ENCODE measurements at places on chromosomes 5 and 9. TPM values are rescaled to one million over a fixed set of nuclear protein-coding genes. Genes with fewer than 3 reads are reported as not detected.

- DNase-seq: no peak
Observed at GRCh38 chr9:115220319-115221005, 102.5 kb upstream of the TNC start.

GRCh38 chr9:137670391-137671195, 51.8 kb downstream of the EHMT1 start:
- DNase-seq: peak; percentile 61

DNA sequence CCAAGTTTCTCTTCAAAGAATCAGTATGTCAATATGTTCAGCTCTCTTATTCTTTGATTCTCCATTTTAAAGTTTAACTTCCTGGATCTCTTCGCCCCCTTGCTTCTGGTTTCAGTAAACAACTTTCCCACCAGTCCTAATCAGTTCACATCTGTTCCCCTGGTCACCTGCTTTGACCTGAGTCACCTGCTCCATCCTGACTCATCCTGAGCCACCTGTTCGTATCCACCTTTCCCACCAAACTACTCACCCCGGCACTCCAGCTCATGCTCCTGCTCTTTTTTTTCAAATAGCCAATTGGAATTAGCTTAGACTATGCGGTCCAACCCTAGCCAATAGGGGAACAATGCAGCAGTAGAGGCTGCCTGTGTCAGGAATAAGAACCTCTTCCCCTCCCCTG, 23.6 kb upstream of the CSF1R start:
- DNase-seq: peak; percentile 59

GRCh38 chr5:29719171-29719570, 1474.3 kb upstream of the CDH6 start:
- no peak for DNase-seq

GRCh38 chr5:39896706-39897105, 471.9 kb upstream of the DAB2 start:
- DNase-seq: no peak

GRCh38 chr5:103612545-103612944, 50.0 kb upstream of the NUDT12 start:
- DNase-seq: no peak

DNA sequence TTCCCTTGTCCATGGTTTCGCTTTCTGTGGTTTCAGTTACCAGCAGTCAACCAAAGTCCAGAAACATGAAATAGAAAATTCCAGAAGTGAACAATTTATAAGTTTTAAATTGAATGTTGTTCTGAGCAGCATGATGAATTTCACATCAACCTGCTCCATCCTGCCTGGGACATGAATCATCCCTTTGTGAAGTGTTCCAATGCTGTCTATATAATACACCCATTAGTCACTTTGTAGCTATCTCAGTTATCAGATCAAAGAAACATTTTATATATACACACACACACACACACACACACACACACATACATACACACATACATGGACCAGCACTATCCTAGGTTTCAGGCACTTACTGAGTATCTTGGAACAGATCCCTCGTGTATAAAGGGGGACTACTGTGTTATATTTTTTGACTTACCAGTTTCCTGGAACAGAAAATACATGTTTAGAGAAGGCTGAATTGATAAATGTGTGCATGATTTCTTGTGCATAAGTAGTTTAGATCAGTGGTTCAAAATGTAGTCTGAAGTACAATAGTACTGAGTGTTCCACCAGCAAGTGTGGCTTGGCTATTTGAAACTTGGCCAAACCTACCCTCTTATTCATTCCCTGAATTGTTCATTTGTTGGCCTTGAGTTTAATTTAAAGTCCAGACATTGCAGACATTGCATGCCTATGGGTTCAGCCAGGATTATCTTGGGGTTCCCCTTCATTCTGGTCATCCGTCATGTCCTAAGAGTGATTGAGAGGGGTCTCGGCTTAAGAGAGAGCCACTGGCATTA, 510.0 kb downstream of the GADD45G start:
- no peak for DNase-seq

- peak; percentile 65 for DNase-seq
Observed at GRCh38 chr9:119284118-119284517, 85.1 kb downstream of the BRINP1 start.

DNA sequence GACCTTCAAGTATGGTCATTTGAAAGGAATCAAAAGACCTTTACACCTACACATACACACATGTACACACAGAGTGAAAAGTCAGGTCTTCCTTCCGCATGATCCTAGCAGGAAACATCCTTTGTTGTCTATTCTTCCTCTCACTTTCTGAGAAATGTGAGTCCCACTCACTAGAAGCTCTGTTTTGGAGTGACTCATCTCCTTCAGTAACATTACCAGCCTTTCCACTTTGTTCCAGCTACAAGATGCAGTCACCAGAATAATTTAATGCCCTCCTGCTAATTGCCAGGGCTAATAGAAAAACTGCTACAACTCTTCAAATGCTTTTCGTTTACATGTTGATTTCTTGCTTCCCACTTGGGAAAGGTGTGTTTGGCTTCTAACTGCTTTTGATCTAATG, 417.3 kb downstream of the RASEF start:
- no peak for DNase-seq

- no peak for DNase-seq
Observed at GRCh38 chr5:162939991-162940390, 497.4 kb upstream of the CCNG1 start.

DNA sequence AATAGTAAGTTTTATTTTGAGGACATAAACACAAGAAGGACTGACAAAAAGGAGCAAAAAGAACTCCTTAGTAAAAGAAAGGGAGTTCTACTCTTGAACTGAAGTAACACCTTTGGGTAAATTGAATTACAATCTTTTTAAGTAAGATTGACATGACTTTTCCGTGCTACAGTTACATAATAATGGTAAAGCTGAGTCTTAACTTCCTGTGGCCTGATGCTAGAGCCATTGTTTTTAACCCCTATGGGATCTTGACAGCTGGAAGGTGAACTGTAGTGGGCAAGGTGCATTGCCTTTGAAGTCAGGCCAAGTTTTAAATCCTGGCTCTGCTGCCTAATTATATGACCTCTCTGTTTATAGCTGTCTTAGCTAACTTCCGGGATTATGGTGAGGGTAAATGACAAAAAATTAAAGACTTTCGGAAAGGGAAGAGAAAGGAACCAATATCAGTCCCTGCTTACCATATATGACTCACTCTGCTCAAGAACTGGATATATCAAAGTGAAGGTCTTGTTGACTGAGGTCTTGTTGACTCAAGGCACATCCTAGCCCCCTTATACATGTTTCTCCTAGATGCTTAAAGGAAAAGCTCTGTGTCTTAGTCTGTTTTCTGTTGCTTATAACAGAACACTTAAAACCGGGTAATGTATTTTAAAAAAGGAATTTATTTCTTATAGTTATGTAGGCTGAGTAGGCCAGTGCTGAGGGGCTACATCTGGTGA, 6.8 kb downstream of the HSD17B4 start:
- peak; percentile 37 for DNase-seq

GRCh38 chr5:55062039-55062779, 38.2 kb downstream of the GZMK start:
- DNase-seq: no peak

DNA sequence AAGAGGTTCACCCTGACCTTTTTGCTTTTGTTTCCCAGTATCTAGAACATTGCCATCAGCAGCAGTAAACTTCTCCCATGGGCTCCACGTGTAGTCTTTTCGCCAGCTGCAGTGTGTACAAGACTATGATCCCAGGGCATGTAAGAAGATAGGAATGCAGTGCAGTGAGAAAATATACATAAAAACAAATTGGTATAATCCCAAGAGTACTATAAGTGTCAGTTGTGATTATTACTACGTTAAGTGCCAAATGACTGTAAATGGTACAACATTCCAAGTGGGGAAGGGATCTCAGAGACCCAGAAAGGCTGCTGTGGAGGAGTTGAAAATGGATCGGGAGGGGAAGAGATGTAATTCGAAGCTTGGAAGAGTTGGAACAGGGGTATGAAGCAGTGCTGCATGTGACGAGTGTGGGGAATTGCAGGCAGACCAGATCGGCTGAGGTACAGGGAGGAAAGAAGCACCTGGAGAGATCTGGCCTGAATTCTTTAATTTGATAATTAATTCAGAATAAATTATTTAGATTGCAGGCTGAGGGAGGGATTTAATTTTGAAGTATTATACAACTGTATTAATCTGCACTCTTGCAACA, 95.1 kb downstream of the FBXL7 start:
- no peak for DNase-seq

DNA sequence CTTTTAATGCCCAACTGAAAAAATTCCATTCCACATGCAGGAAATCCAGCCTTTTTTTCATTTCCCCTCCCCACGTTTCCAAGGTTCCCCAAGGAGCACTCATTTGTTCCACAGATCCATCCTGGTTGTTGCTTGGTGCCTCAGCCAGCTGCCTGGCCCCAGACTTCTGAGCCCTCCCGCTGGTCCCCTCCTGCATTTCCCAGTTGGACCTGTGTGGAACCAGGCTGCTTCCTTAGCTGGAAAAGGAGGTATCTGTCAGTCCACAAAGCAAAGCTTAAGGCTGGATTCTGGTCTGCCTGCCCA, 44.8 kb downstream of the ANGPTL2 start:
- DNase-seq: no peak

GRCh38 chr5:68279984-68280383, 64.4 kb downstream of the PIK3R1 start:
- no peak for DNase-seq

- DNase-seq: no peak
Observed at GRCh38 chr9:76576344-76576743, 117.4 kb downstream of the GCNT1 start.

DNA sequence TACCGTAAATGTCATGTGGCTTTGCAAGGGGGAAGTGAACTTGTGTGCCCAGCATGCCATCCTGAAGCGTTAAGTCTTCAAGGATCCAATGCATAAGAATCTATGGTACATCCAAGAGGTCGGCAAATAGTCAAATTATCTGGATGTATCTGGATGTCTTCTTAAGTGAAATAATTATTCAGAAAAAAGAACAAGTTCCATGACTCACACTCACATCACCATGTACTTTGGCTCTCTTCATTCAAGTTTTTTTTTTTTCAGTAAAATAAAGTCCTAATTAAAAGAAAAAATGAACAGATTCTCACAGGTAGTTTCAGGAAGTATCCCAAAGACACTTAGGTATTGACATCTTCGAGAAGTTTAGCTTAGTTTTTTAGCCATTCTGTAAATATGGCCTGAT, 62.7 kb upstream of the MEGF10 start:
- no peak for DNase-seq

DNA sequence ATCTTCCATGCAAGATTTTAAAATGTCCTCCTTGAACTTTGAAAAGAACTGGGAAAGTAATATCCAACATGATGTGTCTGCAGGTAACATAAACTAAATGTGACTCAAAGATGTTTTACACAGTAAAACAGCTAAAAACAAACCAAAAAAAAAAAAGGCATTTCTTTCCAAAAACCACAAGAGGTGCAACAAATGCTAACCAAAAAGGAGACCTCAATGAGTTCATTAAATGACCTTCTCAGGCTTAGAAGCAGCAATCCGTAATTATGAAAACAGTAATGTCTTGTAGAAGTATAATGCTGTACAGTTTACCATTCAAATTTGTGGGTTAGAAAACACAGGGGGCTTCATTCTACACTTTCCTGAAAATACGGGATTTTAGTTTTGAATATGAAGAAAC, 2.5 kb downstream of the RNF145 start:
- no peak for DNase-seq

DNA sequence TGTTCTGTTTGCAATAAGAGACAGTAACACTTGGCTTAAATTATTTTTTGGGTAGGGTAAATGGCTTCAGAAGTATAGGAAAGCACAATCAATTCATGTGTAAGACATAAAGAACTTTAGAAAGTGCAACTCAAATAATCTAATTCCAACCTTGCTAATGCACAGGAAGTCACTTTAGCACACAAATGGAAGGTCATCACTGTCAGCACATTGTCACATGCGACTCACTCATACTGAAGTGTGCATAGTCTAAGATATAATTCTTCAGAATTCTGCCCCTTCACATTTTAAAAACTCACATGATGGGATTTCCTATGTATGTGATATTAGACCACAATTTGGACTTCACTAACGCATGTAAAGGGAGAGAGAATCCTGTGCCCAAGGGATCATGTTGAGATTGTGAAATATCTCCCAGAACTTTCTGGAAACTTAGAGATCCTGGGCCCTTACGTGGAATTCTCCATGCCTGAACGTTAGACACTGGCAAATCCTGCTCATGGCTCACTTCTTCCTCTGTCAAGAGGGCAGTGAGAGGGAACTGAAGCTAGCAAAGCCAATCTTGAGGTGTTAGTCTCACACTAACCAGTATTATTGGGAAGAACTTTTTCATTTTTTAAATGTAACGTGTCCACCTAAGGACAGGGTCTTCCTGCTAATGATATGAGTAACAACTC, 403.2 kb upstream of the PTGER4 start:
- no peak for DNase-seq

DNA sequence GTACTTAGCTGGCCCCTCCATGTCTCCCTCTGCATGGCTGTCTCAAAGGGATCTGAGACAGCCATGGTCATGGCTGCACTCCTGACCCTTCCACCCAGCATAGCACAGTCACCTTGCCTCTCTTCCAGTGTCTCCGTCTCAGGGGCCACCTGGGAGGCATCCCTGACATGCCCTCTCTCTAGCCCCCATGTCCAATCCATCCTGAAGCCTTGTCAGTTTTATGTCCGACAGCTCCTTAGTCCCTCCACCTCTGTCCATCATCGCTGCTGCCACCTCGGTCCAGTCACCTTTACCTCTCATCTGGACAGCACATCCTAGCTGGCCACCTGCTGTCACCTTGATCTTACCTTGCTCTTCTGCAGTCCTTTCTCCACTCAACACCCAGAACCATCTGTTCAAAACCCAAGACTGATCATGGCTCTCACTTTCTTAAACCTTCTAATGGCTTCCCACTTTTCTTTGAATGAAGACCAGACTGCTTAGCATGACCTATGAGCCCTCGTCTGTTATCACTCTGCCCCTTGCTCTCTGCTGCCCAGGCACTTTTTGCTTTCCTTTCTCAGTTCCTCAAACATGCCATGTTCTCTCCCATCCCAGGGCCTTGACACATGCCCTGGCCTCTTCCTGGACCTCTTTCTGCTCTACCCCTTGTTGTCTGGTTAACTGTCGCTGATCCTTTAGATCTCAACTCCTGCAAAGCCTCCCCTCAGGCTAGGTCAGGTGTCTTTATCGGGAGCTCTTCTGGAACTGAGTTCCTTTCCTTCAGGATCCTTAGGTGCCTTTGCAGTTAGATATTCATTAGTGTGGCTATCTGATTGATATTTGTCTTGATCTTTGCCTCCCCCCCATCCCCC, 181.8 kb upstream of the PITX1 start:
- peak; percentile 8 for DNase-seq

The SAPCD2 gene
- 29.8 TPM for total RNA-seq

The MVB12B gene
- 5.8 TPM for total RNA-seq

The KLHL9 gene
- 17.4 TPM for total RNA-seq

The LCN15 gene
- not detected for total RNA-seq

The SLC36A3 gene
- not detected for total RNA-seq

The SLC6A3 gene
- total RNA-seq: 0.61 TPM

The ORM2 gene
- total RNA-seq: 1.4 TPM

The CDH9 gene
- total RNA-seq: 0.79 TPM

The C5 gene
- total RNA-seq: 0.20 TPM

The FAM221B gene
- total RNA-seq: not detected

The EFCAB9 gene
- not detected for total RNA-seq

The LYRM7 gene
- total RNA-seq: 8.8 TPM

The BTNL9 gene
- 0.88 TPM for total RNA-seq

The BTNL3 gene
- not detected for total RNA-seq

The MARCHF11 gene
- 0.37 TPM for total RNA-seq

The PTPRD gene
- total RNA-seq: 32.5 TPM
